Left hindlimb (tissue), 1 donor: ENCODE measurements at places on chromosomes 5 and 9.

DNA sequence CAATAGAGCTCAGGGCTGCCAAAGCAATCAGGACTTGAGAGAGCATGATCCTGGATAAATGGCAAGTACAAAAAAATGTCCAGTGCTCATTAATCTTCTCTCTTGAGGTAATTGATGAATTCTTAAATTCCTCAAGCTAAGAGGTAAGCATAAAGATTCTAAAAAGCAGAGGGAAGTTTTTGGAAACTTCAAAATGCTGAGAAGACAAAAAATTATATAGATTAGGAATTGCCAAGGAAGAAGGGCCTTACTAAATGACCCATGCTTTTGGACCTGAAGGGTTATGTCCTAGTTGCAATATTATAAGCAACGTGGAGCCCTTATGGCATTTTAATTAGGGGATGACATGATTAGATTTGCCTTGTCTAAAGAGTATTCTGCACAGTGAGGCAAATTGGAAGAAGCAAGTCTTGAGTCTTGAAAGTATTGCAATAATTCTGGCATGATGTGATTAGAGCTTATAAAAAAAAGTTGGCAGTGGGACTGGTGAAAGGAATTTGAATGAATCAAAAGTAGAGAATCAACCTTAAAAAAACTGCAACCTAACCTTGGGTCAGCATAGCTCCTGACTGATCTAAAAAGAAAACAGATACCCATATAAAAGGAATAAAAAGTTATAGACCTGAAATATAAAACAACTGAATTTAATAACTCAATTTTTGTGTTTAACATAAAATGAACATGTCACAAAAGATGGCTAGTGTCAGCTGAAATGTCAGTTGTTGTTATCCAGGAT is 323.8 kb upstream of the ARRDC3 start:
- DNase-seq: no peak

DNA sequence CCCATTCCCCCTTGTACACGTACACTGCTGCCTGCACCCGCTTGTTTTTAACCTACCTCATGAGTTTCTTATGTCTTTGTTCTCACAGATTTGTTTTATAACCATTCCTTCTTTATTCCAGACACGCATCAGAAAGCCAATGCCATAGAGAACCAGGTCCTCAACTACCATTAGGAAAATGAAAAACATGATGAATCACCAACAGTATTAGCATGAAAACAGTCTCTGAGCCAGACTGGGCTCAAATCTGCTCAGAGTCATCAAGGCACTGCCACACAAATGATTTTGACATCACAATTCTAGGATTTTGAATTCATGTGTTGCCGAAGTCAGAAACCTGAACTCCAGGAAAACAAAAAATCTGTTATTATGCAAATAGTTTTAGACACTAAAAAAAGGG is 394.1 kb upstream of the GRIA1 start:
- DNase-seq: no peak

DNA sequence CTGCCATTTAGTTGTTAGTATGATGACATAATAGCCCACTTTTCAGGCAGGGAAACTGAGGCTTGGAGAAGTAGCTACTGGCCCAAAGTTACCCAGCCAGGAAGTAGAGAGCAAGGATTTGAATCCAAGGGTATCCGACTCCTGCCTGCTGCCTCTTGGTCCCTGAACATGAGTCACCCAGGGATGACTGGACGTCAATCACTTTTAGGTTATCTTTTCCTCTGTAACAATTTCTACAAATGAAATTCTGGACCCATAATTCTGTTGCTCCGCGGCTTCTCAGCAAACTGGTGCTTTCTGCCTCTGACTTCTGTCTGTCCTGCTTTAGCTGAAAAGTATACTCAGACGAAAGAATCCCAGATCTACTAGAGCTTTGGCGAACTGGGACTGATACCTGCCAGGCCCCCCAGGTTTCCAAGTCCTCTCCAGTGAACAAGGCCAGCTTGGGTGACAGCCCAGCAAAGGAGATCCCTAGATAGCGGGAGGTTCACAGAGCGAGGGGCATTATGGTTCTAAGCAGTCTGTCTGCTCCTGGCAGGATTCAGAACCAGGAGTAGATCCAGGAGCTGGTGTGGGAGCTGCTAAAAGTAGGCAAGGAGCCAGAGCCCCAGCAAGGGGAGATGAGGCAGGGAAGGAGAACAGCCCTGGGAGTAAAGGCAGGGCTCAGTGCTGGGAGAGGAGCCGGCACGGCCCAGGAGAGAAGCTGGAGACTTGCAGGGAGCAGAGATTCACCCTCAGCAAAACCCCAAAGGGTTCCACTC is 20.6 kb downstream of the OLFML2A start:
- no peak for DNase-seq

DNA sequence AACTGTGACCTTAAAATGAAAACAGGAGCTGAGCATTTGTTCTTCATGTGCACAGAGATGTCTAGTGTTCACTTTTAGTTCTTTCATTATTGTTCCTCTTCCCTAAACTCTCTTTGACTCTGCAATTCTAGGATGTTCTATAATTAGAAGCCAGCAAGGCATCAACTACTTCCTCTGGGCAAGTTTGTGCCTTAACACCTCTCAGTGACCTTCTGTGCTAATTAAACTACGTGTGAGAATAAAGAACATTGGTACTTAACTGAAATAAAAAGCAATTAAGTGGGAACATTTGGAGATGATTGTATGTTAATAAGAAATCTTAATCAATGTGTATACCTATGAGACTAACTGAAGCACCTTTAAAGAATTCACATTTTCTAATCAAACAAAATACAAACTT is 242.8 kb downstream of the RASEF start:
- DNase-seq: no peak

GRCh38 chr5:23013395-23013998 is 160.4 kb upstream of the CDH12 start:
- no peak for DNase-seq

DNA sequence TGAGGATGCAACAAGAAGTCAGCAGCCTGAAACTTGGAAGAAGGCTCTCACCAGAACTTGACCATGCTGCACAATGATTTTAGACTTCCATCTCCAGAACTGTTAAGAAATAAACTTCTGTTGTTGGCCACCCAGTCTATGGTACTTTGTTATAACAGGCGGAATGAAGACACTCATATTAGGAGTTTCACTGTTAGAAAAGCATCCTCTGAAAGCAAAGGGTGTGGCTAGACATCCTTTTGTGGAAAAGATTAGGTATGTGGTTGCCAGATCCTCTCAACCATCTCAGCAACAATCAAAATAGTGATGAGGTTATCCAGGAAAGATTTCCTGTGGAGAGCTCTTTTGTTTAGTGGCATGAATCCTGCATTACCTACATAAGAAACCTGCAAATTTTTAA is 20.7 kb downstream of the ITGA2 start:
- no peak for DNase-seq

DNA sequence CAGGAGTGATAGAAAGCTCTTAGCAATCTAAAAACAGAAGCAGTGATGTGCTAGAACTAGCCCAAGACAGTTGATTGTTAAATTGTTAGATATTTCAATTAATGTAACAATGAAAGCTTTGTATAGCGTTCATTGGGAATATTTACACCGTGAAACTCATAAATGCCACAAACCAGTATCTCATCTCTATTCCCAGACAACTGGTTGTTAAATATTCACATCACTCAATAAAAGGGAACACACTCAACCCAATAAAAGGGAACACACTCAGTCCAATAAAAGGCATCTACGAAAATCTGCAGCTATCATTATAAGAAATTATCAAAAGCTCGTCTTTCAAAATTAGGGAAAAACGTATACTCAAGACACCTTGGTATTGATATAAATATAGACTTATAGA is 270.9 kb downstream of the CYLC2 start:
- no peak for DNase-seq

DNA sequence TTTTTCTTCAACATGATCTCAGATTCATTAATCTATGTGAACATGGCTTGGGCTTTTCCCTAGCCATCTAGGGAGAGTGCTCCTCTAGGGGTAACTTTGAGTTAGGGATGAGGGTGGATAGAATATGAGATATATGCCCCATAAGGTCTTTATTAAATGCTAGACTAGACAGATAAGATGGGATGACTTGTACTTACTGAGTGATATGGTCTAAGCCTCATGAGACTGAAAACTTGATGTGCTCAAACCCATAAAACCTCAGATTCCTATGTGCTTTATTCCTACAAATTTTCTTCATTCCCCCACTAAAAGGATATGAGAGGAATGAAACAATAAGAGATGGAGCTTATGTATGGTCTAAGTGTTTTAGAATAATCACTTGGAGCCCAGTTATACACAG is 386.6 kb downstream of the YTHDC2 start:
- DNase-seq: no peak

DNA sequence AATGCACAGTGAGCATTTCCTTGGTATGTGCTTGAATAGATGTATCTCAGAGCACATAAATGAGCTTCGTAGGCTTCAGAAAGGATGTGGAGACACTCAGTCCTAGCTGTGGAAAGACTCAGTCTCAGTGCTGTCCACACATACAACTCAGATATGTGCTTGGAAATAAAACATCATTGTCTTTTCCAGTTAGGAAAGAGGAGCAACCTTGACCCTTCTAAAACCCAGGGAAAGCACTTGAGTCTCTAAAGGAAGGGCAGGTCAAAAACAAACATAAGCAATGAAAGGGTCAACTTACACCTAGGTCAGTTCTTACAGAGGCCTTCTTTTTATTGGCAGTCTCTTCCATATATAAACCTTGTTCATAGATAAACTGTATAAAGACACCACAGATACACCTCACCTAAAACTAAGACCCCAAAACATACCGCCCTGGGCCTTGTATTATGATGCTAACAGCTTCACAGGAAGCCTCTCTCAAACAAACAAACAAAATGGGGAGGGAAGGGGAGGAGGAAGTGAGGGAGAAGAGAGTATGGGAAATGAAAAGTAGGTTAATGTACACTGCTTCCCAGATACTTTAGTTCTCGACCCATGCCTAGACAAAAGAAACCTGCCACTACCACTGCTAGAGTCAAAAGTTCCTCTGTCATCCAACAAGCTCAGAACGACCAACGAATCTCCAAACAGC is 114.4 kb downstream of the UBAP2 start:
- DNase-seq: no peak

DNA sequence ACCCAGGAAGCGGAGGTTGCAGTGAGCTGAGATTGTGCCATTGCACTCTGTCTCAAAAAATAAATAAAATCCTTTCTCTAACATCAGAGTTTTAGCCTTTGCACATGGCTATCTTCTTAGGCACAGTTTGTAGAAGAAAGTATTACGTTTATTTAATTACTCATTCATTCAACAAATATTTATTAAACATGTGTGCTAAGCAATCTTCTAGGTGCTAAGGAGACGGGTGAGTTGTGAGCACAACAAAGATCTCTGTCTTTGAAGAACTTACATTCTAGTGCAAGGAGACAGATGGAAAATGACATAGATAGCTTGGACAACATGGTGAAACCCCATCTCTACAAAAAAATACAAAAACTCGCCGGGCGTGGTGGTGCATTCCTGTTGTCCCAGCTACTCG is 122.3 kb upstream of the MYO10 start:
- no peak for DNase-seq

GRCh38 chr5:101605700-101606099 is 690.4 kb downstream of the SLCO4C1 start:
- no peak for DNase-seq

DNA sequence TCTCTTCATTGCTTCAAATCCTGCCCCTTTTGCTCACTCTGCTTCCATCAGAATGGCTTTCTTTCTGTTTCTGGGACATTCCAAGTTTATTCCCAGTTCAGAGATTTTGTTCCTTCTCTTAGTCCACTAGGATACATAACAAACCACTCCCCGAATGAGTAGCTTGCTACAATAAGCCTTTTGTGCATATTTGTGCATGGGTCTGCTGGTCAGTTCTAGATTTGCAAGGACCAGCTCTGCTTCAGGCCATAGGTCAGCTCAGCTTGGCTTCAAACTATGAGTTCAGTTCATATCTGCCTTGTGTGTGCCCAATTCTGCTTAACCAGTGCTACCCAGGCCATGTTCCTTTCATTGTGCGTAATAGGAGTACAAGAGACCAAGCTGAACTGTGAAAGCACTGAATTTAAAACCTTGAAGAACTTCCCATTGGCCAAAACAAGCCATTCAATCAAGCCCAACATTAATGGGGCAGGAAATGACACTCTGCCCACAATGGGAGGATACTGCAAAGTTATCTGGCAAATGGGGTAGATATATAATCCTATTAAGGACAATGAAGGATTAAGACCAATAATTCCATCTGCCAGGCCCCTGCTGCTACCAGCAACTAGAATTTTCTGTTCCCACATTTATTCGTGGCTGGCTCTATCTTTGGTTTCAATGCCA is 328.8 kb downstream of the PRELID2 start:
- DNase-seq: no peak

GRCh38 chr5:102830241-102830640 is 75.1 kb downstream of the PAM start:
- no peak for DNase-seq

DNA sequence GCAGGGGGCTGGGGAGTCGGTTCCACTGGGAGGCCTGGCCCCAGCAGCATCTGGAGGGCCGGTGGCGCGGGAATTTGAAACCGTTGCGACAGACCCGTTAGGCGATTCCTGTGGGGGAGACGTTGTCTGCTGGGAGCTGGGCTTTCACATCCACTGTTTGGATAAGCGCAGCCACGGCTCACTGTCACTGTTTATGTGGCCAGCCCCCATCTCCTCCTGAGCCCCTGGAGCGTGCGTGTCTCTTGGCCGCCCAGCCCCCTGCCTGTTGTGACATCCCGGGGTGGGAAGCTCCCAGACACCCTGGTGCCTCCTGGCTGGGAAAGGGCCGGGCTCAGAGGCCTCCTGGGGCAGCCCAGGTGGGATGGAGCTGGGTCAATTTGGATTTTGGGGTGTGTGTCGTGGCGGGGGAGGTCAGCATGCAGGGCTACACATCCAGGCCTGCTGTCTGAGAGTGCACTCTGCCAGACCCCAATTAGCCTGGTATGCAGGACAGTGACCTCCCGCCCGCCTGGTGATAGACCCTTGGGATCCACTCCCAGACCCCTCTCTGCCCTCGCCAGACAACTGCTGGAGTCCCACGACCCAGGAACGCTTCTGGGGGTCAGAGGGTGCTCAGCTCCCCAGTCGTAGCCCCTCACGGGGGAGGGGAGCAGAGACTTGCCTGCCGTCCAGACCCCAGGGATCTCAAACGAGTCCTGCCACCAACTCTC is 62.0 kb upstream of the RNU6ATAC start:
- DNase-seq: peak; percentile 34

GRCh38 chr9:15329539-15330109 is 22.6 kb upstream of the TTC39B start:
- DNase-seq: no peak

- DNase-seq: no peak
These were observed 883.1 kb downstream of the CDH18 start for GRCh38 chr5:19104948-19105347.

GRCh38 chr5:139272471-139273321 is 20.8 kb upstream of the MATR3 start:
- peak; percentile 46 for DNase-seq

DNA sequence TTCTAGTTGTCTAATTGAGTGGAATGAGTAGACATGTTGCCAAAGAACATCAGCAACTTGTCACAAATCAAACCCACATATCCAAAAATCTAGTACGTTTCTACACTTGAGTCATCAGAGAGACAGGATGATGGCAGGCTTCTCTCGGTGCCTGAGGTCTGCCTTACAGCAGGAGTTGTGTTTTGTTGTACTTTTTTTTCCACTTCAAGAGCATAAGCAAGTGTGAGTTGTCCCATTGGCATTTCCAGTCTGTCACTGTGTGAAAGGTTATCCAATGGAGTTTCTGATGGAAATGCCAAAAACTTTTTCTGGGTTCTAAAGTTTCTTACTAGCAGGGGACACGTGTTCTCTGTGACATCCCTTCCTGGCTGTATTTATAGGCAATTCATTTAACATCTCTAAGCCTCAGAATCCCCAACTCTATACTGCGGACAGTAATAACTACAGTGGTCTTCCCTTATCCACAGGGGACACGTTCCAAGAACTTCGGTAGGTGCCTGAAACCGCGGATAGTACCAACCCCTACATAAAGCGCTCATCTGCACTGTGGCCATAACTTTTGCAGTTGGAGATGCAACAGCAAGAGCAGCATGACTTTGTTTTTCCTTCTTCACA is 246.5 kb downstream of the SYK start:
- DNase-seq: no peak
